Endothelial cell (in vitro differentiated cells): ENCODE measurements at places on chromosomes 7 and 10.

DNA sequence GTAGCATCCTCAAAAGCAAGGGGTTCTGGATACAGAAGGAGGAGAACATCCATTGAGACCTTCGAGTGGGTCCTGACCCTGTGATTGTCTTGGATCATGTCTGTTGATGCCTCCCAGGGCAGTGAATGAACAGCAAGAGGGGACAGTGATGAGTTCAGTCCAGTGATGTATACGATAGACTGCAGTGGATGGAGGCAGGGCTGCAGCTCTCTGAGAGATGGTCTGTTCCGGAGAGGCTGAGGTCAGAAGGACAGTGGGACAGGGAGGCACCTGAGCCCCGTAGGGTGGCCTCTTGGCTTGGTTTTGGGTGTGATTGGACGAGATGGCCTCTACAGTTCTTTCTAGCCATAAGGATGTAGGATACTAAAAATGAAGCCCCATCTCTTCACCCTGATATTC is 280.4 kb downstream of the CAMK1D start:
- no peak overlapping the region for H3K4me3 ChIP-seq
- H3K36me3 ChIP-seq = no peaks in the 10 kb centered on the region
- no peak overlapping the region for H3K27ac ChIP-seq

DNA sequence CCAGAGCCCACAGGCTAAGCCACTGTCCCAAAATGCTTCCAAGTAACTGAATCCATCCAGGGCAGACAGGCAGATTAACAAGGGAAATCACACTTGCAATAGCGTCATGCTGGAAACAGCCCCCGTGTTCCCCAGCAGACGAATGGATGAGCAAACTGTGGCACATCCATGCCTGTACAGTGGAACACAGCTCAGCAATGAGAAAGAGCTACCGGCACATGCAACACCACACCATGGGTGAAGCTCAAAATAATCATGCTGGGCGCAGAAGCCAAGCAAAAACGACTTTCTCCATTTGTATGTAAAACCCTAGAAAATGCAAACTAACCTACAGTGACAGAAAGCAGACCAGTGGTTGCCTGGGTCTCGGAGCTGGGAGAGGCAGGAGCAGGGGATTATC is 153.1 kb downstream of the SLIT1 start:
- DNase-seq = no peak
- no peak overlapping the region for H3K27ac ChIP-seq
- peaks cover 8% of the 10 kb centered on the region for H3K27me3 ChIP-seq
- H3K4me1 ChIP-seq = no peaks in the 10 kb centered on the region
- H3K36me3 ChIP-seq = no peaks in the 10 kb centered on the region

- no peaks in the 10 kb centered on the region for H3K27me3 ChIP-seq
- H3K4me3 ChIP-seq = no peak overlapping the region
- DNase-seq = no peak
- H3K4me1 ChIP-seq = peaks cover 15% of the 10 kb centered on the region
- H3K36me3 ChIP-seq = no peaks in the 10 kb centered on the region
- H3K27ac ChIP-seq = no peak overlapping the region
Observed at GRCh38 chr10:71740069-71740653, 20.6 kb upstream of the C10orf105 start.

DNA sequence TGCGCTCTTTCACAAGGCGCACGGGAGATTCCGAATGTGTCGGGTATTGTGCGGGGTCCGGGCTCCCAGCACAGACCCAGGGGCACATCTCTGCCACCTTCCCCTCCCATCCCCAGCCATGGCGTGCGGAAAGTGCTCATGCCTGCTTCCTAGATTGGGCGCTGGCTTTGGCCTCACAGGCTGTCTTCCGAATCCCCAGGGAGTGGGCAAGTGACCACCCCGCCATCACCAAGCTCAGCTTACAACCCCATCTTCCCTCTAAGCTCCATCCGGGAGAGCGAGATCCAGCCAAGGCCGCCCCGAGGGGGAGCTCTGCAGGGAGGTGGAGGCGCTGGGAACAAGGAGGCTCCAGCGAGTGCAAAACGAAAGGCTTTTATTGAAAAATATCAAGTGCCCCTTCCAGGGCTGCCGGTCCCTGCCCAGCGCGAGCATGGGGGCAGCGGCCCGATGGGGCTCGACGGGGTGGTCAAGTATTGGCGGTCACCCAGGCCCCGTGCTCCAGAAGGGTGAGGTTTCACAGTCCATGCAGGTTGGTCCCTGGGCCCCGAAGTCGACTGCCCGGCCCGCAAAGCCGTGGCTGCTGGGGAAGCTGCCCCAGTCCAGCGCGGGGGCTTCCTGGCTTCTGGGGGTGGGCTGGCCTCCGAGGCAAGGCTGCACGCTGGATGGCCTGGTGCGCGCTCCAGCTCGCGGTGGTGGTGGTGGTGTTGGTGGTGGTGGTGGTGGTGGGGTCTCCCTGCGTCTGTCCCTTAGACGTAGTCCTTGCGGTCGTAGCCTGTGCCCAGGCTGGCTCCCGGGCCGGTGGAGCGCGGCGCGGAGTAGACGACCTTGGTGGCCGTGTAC is 1.2 kb downstream of the CLDN3 start:
- H3K36me3 ChIP-seq = peaks cover 4% of the 10 kb centered on the region
- DNase-seq = no peak
- peaks cover 8% of the 10 kb centered on the region for H3K27me3 ChIP-seq

DNA sequence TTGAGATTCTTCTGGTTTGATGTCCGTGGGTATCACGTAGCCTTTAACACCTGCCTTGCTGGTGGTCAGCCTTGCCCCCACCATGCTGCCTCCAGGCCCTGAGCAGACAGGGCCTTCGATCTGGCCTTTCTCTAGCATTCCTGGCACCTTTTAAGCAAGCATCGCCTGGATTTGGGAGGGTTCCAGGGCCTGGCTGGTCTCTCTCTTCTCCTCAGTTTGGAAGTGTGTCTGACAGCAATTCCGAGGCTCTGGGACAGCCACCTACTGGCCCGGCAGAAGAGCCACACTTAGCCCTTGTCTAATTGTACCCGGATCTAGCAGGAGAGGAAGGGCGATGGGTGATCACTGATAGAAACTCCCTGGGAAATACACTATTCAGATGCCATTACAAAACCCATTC is 441.3 kb upstream of the MKI67 start:
- H3K36me3 ChIP-seq = no peaks in the 10 kb centered on the region
- no peak for DNase-seq
- H3K27me3 ChIP-seq = peaks cover 2% of the 10 kb centered on the region
- no peak overlapping the region for H3K4me3 ChIP-seq
- H3K4me1 ChIP-seq = no peaks in the 10 kb centered on the region
- H3K27ac ChIP-seq = no peak overlapping the region

DNA sequence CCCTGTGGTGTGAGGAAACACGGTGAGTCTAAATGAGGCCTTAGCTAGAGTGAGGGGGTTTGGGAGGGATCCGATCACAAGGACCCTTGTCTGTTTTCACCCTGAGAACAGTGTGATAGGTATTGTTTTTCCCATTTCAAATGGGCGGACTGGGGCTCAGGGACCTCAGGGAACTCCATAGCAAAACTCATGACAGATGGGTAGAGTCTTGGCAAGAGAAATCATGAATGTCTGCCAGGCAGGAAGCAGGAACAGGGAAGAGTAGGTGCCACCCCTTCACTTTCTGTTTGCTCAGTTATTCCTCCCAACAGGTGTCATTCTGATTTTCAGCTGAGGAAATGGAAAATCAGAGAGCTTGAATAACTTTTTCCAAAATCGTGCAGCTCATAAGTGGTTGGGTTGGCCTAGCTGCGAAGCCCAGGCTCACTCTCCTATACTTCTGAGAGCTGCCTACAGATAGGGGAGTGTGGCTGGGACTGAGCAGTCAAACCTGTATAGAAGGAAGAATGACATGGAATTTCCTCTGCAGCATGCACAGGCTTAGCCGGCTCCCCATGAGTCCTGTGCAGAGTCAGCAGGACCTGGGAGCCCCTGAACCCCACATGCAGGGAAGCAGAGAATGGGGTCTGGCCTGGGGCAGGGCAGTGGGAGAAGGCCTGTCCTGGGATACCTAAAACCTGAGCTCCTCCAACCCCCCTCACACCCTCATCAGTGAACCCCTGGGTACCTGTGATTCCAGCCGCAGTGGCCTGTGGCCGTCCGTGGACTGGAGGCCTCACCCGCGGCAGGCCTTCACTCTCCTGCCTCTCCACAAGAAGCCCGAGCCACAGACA is 17.6 kb upstream of the C10orf105 start:
- no peak for DNase-seq
- H3K27ac ChIP-seq = no peak overlapping the region
- no peaks in the 10 kb centered on the region for H3K36me3 ChIP-seq
- peaks cover 16% of the 10 kb centered on the region for H3K4me1 ChIP-seq
- no peak overlapping the region for H3K4me3 ChIP-seq
